ENCODE measurements at places on chromosomes 12 and 14. TPM values are rescaled to one million over a fixed set of nuclear protein-coding genes. Genes with fewer than 3 reads are reported as not detected.

GRCh38 chr12:12800406-12801180, 12.6 kb upstream of the DDX47 start:
- no peak for DNase-seq

DNA sequence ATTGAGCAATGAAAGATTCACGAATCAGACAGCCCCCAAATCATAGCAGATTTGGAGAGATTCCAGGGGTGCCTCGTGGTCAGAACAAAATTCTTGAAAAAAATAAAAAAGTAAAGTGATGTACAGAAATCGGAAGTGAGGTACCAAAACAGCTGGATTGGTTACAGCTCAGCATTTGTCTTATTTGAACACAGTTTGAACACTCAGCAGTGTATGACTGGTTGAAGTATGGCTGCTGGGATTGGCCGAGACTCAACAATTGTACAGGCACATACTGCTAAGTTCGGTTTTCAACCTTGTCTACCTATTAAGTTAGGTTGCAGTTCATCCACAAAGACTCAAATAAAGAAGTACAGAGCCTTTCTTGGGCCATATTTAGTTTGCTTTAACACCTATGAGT, 865.4 kb upstream of the TMEM132C start:
- no peak for DNase-seq

The PNN gene
- total RNA-seq: 27.8 TPM

DNA sequence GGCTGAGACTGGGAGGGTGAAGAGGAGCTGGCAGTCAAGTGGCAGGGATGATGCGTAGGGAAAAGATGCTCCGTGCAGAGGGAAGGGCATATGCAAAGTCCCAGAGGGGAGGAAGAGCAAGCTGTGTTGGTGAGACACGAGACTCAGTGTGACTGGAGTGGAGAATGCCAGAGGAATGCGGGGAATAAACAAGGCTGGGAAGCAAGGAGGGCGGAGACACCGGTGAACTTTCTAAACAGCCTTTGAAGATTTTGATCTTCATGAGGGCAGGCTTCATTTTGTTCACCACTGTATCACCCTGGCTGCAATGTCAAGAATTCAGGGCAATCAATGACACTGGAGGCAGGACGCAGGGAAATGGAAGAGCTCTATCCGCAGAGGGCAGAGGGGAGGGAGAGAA, 535.8 kb downstream of the FUT8 start:
- DNase-seq: no peak

- DNase-seq: no peak
Measured at GRCh38 chr12:119229205-119229604, 50.5 kb downstream of the HSPB8 start.

GRCh38 chr12:108399514-108399913, 60.4 kb upstream of the CMKLR1 start:
- peak; percentile 32 for DNase-seq

The CHGA gene
- 101 TPM for total RNA-seq

All from adrenal gland (tissue), 19 donors.